ENCODE measurements at places on chromosomes 7 and 10.

DNA sequence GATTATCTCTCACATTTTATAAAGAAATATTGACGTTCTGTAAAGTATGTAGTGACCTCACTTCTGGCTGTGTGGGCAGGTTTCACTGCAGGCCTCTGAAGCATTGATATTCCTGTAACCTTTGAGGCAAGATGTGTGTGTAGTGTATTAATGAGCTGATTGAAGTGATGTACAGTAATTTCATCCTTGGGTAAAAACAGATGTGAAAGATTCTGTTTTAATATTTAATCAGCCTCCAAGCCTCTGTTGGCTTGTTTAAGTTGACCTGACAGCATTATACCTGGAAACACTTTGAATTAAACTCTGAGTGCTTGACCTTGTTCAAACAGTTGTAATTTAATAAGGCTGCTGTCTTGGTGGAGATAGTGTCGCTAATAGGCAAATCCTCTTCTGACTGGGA lies 74.9 kb downstream of the KAT6B start:
- no peak for DNase-seq

DNA sequence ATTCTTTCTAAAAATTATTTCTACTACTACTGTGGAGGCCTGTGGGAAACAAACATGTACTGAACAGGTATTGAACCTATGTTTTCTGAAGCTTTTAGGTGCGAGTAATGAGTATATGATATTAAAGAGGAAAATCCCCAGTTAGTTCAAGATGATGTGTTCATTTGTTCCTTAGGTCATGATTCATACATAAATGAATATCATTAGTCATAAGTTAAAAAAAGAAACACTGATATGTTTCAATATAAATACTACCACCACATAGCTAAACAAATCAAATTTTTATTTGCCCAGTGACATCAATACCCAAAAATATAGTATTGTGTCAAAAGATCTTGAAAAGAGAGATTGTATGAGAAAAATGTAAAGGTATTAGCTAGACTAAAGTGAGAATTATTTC lies 210.7 kb upstream of the GNAI1 start:
- no peak for DNase-seq

DNA sequence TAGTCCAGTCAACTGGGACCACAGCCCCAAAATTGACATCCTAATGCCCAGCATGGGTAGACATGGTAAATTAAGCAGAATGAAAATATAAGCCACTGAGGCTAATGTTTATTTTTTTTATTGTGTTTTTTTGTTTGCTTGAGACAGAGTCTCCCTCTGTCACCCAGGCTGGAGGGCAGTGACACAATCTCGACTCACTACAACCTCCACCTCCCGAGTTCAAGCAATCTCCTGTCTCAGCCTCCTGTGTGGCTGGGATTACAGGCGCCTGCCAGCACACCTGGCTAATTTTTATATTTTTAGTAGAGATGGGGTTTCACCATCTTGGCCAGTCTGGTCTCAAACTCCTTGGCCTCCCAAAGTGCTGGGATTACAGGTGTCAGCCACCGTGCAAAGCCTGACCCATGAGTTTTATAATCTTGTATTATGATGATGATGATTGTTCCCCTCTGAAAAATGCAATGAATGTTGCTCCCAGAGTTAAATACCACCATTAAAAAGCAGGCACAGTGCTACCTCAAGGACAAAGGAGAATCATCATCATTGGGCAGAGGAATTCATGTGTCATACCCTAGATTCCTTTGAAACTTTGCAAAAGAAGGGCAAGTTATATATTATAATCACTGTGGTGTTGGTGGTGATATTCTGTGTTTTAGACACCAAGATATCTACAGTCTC lies 228.0 kb downstream of the PARD3 start:
- no peak for DNase-seq

GRCh38 chr7:115678086-115678982 lies 352.2 kb downstream of the TFEC start:
- no peak for DNase-seq

DNA sequence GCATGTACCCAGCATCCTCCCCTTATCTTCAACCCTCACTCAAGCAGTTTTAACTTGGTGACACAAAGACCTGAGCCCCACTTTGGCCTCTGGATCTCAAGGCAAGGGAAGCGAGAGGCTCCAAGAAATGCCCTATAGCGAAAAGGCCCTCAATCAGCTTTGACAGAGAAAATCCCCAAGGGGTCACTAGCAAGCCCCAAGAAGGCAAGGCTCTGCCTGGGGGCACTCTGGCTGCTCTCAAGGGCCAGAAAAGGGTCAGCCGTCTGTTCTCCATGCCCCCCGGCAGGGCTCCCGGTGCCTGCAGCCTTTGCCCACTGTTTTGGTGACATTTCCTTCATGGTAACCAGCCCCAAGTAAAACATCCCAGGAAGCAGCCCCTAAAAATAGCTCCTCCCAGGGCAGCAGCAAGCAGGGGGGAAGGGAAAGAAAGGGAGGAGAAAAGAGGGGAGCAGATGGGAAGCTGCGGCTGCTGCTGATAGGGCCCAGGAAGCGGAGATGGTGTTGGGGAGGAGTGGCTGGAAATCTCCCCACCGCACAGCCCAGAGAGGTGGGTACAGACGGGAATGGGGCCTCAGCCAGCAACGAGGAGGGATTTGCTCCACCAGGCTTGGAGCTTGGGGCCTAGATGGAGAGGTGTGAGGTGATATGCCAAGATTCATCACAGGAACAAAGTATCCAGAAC lies 7.1 kb downstream of the CAMK2G start:
- no peak for DNase-seq

DNA sequence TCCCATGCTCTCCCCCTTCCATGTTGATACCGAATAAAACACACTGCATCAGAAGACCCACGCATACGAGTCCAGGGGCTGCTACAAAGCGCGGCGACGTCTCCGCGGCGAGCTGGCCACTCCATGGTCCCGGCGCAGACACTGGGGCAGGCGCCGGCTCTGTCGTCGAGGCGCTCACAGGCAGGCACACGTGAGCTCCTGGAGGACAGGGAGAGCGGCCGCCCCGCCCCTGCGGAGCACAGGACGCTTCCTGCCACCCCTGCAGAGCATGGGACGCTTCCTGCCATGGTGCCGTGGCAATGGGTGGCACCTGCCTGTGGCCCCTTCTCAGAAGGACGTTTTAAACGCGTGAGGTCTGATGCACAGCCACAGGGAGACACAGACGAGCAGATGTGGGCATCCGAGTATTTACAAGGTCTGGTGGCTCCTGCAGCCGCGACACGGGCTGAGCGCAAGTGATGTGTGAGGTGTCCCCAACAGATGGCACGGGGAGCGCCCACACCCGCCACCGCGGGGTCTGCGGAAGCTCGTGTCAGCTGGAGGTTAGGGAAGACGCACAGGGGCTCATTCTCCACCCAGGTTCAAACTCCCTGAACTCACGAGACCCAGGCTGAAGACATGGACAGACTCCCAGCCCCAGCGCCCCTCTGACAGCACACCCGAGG lies 21.4 kb upstream of the GPR146 start:
- no peak for DNase-seq

DNA sequence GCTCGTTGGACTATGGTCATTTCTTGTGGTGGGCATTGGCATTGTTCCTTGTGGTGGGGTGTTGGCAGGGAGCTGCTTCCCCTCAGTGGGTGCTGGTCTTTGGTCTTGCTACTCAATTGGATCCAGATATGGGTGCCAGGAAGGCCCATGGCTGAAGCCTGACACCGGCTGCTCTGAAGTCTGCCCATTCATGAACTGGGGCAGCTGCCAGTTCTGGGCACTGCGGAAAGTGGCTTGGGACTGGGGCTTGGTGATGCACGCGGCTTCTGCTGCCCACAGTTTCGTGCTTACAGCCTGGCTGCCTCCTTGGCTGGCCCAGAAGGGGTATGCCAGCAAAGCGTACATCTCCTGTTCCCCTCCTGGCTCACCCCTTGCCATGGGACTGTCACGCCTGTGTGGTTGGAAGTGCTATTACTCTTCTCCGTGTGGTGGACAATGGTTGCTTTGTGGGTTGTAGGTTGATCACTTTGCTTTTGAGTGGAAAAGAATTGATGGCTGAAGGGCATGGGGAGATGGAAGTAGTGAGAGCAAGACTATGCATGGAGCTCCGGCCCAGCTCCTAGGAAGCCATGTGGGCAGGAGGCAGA lies 54.7 kb downstream of the ADAMTS14 start:
- no peak for DNase-seq

DNA sequence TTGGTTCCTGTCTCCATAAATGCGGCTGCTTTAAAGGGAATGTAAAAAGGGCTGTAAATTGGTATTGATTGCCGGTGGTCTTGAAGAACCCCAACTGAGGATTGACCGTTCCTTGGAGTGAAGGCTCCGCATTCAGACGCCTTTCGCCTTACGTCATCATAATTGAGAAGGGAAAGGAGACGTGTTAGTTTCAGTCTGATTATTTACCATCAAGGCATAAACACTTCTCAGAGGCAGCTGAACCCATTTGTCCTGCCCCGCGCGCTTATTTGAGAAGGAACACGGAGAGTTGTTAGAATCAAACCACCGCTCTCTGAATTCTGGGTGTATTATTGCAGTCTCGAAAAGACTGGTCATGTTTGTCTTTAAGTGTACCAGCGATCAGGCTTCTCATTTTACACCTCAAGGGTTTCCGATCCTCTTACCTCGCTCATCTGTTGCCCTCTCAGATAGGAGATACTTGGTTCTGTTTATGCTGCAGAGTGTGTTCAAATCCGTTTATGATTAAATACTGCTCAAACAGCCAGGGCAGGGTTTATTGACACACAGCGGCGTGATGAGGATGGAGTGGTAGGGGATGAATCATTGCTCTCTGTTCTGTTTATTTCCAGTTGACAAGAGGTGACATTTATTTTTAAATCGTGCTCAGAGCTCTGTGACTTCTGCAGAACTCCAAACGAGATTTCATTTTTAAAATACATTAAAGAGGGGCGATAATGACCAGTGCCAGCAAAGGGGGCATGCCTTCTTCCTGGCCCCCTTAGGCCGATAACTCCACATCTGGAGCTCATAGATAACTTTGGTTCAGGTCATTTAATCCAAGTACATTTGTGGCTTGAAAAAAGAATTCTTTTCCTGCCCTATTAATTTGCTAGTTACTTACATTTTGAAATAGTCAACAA lies 30.4 kb downstream of the FOXK1 start:
- no peak for DNase-seq

DNA sequence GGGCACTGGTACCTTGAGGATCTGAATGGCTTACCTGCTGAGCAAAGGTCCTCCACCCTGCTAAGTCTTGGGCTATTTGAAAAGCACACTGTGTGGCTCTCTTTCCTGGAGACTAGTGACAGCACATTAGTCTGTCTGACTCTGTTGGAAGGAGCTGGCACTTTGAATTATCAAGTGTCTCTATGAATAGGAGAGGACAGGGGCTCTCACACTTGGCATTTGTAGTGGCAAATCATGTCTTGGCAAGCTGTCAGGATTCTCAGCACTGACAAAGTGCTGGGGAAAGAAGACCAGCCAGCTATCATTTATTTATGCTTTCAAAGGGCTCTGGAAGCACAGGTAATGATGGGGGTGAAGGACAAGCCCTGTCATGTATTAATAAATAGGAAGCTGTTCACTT lies 62.8 kb downstream of the MTPN start:
- no peak for DNase-seq

GRCh38 chr10:118953598-118954393 lies 75.7 kb upstream of the NANOS1 start:
- no peak for DNase-seq

DNA sequence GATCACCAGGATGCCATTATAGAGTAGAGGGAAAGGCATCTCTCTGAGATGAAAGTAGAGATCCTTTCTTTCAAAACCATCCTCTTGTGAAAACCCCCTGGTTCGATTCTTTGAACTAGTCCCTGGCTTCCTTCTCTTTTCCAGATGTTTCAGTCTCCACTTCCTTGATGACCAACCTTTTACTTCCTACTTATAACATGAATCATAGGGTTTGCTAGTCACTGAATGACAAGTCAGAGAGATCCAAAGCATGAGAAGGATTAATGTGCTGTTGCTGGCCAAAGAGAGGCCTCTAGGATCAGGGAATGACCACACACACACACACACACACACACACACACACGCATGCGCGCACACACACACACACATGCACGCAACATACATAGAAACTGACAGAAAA lies 161.1 kb upstream of the FRMD4A start:
- DNase-seq: no peak

- DNase-seq: no peak
Observed at GRCh38 chr10:49600781-49601400, 9.2 kb upstream of the SLC18A3 start.

DNA sequence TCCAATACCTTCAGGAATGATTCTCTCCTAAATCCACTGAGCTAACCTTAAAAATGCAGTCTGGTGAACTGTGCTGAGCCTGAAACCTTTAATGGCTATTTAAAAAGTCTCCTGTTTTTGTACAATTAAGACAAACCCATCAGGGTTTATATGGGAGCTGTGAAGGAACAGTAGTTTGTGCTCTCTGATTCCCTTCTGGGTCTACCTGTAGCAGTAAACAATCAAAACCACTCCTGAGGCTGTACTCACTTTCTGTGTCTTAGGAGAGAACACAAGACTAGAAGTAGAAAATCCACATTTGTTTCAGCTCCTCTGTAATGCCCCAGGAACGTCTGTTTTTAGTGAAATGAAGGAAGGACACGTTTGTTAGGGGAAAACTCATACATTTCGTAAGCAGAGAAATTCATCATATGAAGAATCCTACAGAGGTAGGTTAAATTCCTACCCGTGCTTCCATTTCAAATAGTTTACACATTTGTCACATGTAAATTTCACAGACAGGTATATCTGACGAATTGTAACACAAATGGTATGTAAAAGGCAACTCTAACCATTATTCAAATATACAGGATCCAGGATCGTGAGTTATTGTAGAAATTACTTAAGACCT lies 2.6 kb downstream of the CUX1 start:
- DNase-seq: no peak

GRCh38 chr7:36029853-36030515 lies 123.1 kb upstream of the EEPD1 start:
- no peak for DNase-seq

Data from stimulated activated CD4-positive, alpha-beta T cell treated with anti-CD3 and anti-CD28 coated beads, TNF-alpha, amount 100 ng/mL, for 1 hour (primary cell).